ENCODE measurements at places on chromosomes 12 and 14.

DNA sequence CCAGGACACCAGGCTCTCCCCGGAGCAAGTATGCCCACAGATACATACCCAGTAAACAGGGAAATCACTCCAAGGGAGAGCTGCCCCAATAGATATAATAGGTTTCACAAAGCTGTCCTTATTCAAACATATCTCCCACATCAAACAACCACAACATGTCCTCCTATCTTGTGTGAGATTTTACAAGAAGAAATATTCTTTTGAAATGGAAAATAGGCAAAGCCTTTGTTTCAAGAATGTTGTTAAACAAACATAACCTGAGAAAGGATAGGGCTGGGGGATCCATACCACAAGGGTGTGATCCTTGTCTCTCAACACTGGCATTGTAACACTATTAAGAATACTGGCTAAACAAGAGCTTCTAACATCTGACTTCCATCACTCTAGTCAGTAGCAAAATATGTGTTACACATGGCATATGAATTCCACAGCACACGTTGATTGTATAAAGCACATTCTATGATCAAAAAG, 32.9 kb downstream of the LGR5 start:
- ATAC-seq, result peak; percentile 66

DNA sequence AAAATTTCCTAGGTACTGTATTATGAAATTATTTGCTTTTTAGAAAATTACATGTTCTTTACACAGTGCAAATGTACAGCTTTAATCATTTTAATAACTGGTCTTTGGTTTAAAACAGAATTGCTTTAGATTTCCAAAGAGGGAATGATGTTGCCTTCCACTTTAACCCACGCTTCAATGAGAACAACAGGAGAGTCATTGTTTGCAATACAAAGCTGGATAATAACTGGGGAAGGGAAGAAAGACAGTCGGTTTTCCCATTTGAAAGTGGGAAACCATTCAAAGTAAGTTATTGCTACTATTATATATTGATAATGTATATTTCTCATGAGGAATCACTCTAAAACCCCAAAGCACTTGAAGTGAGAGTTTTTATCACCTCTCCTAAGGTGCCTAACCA, 13.4 kb downstream of the LGALS3 start:
- ATAC-seq, result no peak

DNA sequence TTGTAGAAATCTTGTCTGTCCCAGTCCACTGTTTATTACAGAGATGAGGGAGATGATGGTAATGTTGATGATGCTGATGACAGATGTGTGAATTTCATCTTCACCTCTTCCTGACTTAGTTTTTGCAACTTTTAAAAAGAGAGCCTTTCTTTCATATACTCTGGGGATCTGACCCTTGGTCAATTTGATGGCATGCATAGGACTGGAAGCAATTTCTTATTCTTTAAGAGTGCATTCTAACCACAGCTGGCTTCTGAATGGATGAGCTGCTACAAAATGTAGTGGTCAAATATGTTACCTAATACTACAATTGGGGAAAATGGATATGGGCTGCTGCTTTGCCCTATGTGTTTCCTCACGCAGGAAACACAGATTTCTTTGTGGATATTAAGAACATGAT, 80.8 kb downstream of the MYRFL start:
- ATAC-seq, result no peak

DNA sequence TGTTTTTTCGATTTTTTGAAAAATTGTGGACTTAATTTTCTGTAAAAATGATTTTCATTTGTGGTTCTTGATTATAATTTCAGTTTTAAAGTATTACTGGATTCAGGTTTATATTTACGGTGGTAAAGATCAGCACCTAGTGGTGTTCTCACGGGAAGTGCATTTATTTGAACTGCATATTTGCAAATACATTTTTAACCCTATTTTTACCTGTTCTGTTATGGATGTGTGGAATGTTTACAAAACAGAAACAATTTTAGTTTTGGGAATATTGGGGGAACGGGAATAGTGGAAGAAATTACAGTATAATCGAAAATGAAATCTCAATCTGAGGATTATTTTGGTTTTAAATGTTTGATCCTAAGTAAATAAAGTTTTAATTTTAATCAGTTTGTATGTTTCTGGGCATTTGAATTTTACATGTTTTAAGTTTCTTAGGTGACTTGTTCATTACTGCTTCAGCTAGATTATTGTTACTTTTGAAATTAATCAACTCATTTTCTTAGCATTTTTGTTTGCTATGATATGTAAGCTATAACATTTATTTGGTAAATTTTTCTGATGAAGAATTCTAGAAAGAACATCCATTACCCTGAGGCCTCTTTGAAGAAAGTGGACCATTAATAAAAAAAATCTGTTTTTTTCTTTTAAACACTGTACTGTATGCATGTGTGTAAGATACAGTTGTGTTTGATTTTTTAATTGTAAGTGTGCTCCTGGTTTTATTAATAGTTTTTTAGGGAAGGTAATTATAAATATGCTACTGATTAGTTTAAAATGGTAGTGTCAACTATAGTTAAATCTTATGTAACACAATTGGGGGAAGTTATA, 942 bp downstream of the ATF7IP start:
- ATAC-seq, result no peak

DNA sequence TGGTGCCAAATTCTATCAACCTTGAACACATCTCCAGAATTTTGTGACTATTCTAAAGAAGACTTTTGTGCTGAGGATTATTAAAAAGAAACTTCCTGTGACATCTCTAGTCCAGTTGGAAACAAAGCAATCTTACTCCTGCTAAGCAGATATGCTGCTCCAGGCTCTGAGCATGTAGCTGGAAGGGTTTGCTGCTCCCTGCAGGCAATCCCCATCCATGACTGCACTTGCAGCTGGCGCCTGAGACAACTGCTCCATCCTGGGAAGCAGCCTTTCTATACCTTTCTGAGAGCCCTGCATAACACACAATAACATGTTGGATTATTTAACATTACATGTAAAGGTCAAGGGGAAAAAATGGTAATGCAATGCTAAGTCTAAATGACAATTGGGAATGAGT, 105.1 kb downstream of the NDUFA12 start:
- no peak for ATAC-seq

GRCh38 chr12:93614917-93615596, 42.6 kb downstream of the SOCS2 start:
- no peak for ATAC-seq

DNA sequence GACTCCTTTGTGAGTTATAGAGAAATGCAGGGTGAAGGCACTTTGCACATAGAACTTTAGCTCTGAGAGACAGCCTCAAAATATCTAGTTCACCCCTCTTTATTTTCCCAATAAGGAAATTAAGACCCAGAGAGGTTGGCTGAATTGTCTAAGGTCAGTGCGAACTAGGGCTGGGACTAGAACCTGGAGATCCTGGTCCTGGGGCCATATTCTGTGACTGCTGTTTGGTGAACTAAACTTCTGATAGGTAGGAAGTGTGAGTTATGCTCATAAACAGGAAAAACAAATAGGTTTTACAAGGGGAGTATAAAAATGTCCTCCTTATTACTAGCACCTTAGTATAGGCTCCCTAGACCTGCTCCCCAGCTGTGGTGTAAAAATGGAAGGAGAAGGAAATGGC, 53.9 kb downstream of the DAD1 start:
- no peak for ATAC-seq

- peak; percentile 61 for ATAC-seq
Measured at GRCh38 chr12:132710043-132710404, 618 bp upstream of the PGAM5 start.

DNA sequence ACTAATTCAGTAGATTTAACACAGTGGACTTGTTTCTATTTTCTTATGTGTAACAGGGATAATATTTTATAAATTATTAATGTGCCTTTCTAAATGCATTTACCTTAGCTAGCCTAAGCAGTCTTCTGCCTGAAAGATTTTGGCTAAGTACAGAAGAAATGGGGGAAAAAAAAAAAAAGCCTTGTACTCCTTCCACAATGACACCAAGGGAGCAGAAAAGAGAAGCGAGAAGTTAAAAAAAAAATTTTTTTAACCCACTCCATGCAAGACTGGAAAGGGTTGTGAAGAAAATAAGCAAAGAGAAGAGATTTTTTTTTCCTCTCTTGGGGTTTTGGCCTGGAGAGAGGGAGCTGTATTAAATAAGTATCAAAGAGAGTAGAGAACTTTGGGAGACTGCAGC, 28.7 kb downstream of the NELL2 start:
- no peak for ATAC-seq

DNA sequence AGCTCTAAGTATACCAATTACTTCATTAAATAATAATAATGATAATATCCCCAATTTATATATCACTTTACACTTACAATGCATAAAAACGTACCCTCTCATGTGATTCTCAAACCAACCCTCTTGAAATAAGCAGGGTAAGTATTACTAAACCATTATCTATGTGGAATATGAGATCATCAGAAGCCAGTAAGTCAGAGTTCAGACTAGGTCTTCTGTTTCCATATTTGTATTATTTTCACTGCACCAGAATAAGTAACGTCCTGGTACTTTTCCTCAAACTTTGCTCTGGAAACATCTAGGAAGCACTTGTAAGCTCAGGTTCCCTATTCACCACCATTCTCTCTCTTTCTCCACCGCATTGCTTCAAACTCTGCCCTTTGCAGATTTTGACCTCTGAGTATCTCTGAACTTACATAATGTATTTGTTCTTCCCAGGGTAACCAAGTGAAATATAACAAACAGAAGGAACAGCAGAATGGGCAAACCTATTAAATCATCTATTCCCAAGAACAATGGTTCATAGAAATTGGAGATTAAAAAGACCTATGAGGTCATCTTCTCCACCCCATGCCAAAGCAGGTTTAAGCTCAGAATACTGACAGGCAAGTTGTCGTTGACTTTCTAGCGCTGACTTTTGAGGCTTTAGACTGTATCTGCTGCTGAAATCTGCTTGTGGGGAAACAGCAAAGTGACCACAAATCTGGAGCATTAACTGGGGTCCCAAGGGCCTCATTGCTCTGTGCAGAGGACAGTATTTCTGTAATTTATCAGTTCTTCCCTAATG, 161.3 kb upstream of the FAR2 start:
- no peak for ATAC-seq

- ATAC-seq, result peak; percentile 92
Measured at GRCh38 chr12:69157023-69157655, 82.2 kb upstream of the CPSF6 start.

DNA sequence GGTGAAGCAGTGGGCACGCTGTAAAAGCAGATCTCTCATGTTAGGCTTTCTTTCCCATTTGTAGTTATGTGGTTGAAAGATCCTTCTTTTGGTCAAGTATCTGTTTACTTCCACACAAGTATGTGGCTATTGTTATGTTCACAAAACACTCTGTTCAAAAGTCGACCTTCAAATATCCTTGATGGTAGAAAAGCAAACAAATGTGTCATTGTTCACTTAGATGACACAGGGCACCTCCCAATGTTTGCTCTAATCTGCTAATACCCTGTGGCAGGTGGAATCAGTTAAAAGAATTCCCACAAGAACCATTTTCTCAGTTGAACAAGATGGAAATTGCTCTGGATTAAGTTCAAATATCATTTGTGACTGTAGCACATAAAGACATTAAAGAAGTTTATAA, 43.6 kb upstream of the NAA30 start:
- no peak for ATAC-seq

- ATAC-seq, result no peak
Measured at GRCh38 chr12:22477894-22478287, 66.5 kb downstream of the C2CD5 start.

GRCh38 chr12:131290255-131290959, 336.7 kb downstream of the ADGRD1 start:
- no peak for ATAC-seq

DNA sequence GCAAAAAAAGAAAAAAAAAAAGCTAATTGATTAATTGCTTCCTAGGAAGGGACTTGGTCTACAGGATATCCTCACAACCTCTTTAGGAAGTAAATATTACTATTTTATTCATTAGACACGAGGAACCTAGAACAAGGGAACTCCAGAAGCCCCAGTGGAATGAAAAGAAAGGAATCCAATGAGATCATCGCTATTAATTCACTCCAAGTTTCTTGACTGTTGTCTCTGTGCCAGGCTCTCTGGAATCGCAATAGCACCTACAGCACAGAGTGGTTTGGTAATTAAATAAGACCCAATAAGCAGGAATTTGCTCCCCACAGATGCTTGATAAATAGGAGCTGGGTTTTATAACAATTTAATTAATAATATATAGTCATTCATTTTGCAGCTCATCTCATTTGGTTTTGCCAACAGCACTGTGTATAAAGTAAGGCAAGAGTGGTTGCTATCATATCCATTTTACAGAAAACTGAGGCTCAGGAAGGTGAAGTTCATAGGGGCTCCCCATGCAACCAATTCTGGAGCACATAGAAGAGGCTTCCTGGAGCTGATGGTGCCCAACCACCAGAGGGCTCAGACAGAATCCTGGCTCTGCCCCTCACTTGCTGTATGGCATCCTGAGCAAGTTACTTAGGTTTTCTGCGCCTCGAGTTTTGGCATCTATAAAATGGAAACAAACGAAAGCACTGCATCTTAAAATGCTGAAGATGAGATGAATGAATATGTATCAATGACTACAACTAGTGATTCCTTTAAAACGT, 420.2 kb downstream of the MED13L start:
- no peak for ATAC-seq

DNA sequence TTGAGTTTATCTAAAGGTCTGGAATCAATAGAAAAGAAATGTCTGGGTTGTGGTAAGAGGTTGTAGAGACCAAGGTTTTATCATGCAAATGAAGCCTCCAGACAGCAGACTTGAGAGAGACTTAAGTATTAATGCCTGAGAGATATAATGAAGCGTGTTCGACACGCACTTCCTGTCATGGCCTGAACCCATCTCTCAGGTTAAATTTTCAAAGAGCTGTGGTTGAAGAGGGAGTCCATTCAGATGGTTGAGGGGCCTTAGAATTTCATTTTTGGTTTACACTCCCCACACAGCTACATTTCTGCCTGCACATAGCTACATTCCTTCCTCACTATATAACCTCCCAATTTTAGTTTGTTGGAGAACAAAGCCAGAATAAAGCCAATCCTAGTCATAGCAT, 10.1 kb upstream of the CLEC12A start:
- ATAC-seq, result no peak

DNA sequence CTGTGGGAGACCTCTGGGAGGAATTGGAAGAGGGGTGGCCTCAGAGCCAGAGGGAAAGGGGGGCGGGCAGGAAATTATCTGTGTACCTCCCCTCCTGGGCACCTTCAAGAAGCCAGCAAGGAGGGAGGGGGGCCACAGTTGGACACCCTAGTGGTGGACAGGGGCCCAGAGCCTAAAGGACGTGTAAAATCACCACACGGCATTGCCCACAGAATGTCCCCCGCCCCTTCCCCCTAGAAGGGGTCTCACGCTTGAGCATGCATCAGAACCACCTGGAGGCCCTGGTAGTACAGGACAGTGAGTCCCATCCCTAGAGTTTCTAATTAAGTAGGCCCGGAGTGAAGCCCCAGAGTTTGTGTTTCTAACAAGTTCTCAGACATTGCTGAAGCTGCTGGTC, 8.2 kb downstream of the ENDOU start:
- no peak for ATAC-seq

DNA sequence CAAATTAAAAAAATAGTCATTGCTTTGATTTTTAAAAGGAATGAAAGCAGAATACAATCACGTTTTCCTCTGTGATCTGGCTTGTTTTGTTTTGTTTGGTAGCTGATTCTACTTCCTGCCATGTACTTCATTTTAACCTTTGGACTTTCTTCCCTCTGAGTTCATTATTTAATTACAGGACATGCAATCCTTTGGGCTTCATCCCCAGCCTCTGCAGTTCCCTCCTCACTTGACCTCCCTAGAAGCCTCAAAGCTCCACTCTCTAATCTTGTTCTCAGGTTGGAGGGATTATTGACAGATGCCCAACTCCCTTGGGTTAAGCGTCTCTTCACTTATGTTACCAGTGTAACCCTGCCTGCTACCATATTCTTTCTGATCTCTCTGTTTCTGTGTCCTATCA, 967.9 kb upstream of the SEL1L start:
- ATAC-seq, result no peak

- no peak for ATAC-seq
Measured at GRCh38 chr12:123859035-123859434, 96.9 kb downstream of the DNAH10 start.
